Activated T-cell treated with anti-CD3 and anti-CD28 coated beads for 1 hour (primary cell): ENCODE measurements at places on chromosomes 3 and 15.
A peak's percentile ranks its signal among the peaks of the same experiment; 100 is the strongest.

GRCh38 chr3:18279226-18279737 lies 145.9 kb downstream of the SATB1 start:
- DNase-seq: no peak

GRCh38 chr3:47772788-47773187 lies 8.9 kb downstream of the SMARCC1 start:
- DNase-seq: no peak

GRCh38 chr3:26015752-26016151 lies 225.9 kb downstream of the OXSM start:
- DNase-seq: no peak

GRCh38 chr15:77107068-77107467 lies 36.2 kb upstream of the TSPAN3 start:
- DNase-seq: no peak

- no peak for DNase-seq
These were observed 16.7 kb upstream of the TBC1D21 start for GRCh38 chr15:73856458-73857192.

DNA sequence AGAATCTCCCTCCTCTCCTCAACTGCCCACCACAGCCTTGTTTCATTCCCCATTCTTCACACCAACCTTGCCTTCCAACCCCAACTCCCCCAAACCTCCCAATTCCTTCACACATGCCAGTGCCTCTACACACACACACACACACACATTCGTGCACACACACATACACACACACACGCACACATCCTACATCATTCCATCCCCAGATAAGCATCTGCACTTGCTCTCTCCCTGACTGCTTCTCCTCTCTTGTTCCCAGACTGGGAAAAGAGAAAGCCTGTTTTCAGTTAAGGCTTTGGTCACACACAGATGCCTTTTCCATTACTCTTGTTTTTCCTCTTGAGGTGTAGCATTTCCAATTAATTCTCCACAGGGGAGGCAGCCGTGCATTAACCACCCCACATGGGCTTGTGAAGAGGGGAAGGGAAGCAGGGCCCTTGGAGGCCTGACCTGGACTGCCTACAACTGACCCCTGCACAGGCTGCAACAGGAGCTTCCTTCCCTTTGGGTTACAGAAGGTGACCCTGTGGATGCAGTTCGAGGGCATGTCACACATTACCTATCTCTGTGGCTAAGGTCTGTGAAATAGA lies 32.0 kb upstream of the BOC start:
- no peak for DNase-seq

- no peak for DNase-seq
These were observed 100.1 kb upstream of the NPHP3 start for GRCh38 chr3:132822266-132822665.

GRCh38 chr3:178761461-178761860 lies 225.2 kb downstream of the KCNMB2 start:
- no peak for DNase-seq

DNA sequence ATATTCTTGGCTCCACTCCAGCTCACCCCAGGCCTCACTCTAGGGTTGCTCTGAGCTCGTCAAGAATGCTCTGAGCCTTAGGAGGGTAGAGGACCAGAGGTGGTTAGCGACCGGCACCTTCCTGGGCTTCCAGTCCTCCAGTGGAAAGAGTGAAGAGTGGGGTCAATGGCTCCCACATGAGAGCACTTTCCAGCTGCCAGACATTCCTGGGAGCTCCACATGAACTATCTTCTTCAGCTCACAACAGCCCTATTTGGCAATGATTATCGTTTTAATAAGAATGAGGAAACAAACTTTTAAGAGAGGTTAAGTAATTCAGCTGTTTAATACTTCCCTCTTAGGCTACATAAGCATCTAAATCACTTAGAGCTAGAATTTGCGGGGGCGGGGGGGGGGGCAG lies 139.3 kb downstream of the STT3B start:
- DNase-seq: no peak

DNA sequence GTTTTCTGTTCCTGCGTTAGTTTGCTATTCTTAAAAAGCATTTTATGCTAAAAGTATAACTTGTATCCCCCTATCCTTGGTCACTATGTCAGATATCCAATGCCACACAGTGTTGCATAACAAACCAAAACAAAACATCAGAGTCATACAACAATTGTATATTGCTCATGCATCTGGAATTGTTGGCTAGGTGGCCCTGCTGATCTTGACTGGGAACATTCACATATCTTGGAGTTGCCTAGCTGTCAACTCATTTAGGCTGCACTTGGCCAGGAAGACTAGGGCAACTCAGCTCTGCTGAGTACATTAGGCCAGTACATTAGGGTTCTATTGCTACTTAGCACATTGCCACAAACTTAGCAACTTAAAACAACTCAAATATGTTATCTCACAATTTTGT lies 706.5 kb upstream of the UBE2E2 start:
- no peak for DNase-seq

GRCh38 chr3:141050576-141051442 lies at the start of gene SPSB4:
Gene SPSB4, plus strand, starts transcription at chr3:141051347. Its CDS starts 14,758 bp downstream, at chr3:141066105.
- DNase-seq: no peak

GRCh38 chr3:146626403-146627122 lies 21.4 kb upstream of the PLSCR5 start:
- DNase-seq: no peak

DNA sequence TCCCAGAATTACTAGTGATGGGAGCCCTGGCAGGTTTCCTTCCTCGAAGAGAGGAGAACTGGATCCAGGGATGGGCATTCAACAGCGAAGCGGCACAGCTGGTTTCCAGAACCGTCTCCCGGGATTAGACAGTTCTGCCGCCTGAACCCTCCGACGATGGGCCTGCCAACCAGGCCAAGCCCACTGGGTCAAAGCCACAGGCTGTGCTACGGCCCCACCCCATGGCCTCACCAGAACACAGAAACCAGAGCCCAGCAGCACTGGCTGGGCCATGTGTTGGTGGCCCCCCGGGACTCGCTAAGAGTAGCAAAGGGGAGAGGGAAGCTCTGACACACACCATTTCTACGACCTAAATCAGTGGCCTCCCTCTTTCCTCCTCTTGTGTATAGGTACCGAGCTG lies 2.2 kb downstream of the C15orf62 start:
- DNase-seq: no peak

- DNase-seq: peak; percentile 43
These were observed 26.4 kb upstream of the HERC1 start for GRCh38 chr15:63860155-63860554.

DNA sequence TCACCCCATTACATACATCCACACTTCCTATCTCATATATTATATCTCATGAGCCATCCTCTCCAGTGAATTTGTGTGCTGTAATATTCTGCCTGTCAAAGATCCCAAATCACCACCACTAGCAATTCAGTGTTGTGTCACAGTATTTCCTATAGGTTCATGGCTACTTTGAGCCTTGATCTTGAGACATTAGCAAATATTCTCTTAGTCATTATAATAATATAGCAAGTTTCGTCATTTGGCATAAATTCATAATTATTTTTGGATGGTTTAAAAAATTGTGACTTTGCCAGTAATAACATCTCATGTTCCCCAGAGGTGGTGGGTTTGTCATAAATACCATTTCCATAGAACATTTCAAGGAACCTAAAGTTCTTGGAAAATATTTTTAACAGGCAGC lies 47.7 kb downstream of the CMSS1 start:
- DNase-seq: no peak

DNA sequence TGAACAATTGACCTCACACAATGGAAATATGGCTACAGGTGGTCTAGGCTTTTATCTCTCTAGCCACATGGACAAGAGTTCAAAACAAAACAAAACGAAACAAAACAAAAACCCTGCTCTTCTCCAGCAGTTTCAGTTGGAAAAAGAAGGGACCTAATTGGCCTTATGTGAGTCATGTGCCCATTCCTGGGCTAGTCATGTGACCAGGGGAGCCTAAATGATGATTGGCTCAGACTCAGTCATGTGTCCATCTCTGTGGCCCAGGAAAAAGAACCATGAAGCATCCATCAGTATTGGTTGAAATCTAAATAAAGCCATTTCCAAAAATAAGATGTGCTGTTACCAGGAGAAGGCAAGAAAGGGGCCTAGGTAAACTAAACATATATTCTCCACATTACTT lies 96.8 kb downstream of the ANXA2 start:
- DNase-seq: no peak

- peak; percentile 99 for DNase-seq
These were observed at the start of gene ZBTB11 for GRCh38 chr3:101676765-101677435. Gene ZBTB11, minus strand, starts transcription at chr3:101677132. Its CDS starts 218 bp downstream, at chr3:101676914.

GRCh38 chr3:6354653-6355052 lies 506.3 kb upstream of the GRM7 start:
- no peak for DNase-seq

DNA sequence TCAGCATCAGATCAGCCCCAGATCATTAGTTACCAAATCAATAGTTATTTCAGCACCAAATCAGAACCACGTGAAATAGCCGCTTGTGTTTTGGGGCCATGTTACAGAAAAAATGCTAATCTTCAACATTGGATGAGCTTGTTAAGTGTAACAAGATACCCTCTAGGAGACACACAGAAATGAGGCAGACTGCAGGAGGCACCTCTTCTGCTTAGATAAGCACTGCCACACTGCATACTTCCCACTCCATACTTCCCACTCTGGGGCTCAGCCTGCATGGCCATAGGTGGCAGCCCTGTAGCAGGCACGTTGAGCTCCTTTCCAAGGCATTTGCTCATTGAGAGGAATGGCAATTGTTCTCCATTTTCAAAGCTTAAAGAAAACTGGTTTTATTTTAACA lies 73.3 kb downstream of the CHCHD6 start:
- DNase-seq: no peak

- no peak for DNase-seq
These were observed 104.5 kb downstream of the MESD start for GRCh38 chr15:80885016-80885579.

DNA sequence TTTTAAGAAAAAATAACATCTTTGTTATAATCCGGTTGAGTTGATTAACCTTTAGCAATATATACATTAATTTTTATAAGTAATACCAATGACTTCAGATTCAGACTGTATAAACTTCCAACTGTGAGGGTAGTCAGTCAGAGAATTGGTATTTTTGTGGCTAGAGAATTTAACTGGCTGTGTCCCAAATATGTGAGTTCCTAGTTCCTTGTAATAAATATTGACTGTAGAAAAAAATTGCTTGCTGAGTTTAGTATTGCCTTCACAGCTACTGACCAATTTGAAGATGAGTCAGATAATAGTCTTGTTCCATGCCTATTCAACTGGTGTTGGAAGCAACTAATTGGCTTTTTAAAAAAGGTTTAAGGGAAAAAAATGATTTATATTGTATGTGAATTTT lies 210.8 kb downstream of the GAP43 start:
- no peak for DNase-seq

- DNase-seq: no peak
These were observed 30.4 kb downstream of the COLQ start for GRCh38 chr3:15491143-15491542.

DNA sequence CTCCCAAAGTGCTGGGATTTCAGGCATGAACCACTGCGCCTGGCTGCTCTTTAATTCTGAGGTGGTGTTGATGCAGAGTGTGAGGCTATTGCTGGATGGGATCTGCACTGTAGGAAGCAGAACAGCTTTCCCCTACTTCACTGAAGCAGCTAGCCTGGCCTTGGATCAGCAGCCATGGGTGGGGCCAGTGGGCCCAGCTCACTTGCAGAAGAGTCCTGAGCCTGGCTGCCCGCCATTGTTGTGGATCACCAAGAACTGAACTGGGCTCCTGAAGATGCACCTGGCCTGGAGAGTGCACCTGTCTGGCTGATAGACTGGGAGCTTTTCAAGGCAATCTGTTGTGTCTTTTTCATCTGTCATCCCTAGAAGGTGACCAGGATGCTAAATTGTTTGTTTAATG lies 11.9 kb downstream of the TLNRD1 start:
- DNase-seq: no peak

DNA sequence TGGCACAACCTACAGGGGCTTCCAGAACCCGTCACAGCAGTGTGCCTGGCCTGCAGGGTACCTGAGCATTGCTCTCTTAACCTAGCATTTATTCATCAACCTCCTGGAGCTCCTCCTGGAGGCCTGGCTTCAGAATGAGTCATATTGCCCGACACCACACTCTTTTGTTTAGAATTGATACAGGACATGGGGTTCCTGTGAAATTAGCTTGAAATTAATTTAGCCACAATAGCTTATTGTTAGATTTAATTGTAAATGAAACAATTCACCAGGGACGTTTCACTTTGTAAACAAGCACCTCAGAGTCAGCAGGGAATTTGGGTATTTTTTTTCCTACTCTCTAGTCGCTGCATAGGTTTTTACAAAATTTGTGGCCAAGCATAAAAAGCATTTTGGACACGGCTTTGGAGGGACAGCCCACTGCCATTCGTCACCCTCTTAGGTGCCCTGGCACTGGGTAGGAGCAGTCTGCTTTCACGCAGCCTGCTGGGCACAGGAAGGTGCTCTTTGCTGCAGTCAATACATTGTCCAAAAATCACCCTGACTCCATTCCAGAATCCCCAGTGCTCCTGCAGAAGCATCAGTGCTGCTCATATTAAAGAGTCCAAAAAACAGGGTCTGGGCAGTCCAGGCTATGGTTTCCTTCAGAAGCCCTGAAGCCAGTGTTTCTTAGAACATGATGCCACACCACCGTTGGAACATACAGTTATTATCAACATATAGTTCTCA lies 60.8 kb upstream of the MEF2A start:
- DNase-seq: no peak

DNA sequence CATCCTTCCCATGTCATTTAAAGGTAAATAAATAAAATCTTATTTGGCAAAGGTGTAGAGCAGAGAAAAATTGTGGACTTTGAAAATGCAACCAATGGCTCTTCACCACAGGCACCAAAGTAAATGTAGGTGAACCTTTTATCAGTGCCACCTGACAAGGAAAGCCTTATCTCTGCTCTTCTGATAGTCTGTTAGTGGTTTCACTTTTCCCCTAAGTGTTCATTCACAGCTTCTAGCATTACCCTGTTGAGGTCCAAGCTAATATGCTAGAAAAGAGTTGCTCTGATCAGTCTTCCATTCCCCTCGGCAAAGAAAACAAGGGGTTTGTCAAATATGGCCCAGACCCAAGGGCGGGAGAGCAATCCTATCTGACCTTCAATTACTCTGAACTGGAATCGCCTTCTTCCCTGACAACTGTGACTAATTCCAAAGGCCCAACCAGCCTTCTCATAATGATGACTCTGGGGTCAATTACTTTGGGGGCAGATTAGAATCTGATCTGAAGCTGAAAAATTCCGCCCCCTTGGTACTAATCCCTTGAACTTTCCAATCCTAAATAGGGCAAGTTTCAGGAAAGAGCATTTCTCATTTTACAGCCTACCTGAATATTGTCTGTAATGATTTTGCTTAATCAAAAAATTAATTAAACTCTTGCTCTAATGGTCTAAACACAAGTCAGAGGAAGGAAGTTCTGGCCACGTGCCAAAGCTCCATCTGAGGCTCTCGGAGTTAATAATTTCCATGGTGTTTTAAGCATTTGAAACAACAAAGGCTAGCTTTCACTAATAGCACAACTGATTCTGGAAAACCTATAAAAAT lies 52.4 kb downstream of the SETMAR start:
- DNase-seq: no peak

DNA sequence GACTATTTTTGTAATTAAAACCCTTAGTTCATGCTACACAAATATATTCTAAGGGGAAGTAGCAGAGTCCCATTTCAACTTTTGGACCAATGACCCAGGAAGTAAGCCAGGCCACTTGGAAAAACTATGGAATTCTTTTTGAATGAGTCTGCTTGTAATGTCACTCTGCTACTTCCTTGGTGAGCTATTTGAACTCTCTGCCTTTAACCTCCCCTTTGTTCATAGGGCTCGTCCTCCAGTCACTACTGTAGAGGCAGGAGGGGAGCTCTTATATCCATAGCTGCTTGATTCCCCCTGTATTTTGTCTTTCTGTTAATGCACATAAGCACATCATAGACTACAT lies 119.6 kb downstream of the UACA start:
- DNase-seq: no peak
